ENCODE measurements at places on chromosomes 13 and 19.

- DNase-seq: no peak
Measured at GRCh38 chr13:101868585-101869469, 416.4 kb downstream of the ITGBL1 start.

GRCh38 chr13:36806102-36806501 is 12.9 kb upstream of the RFXAP start:
- DNase-seq: no peak

GRCh38 chr13:51861723-51862300 is at the start of gene CCDC70:
Gene CCDC70 (plus strand): TSS chr13:51861969. CDS start chr13:51865412, 3,443 bp downstream.
- DNase-seq: no peak

GRCh38 chr13:100517135-100517534 is 71.5 kb downstream of the GGACT start:
- DNase-seq: no peak

DNA sequence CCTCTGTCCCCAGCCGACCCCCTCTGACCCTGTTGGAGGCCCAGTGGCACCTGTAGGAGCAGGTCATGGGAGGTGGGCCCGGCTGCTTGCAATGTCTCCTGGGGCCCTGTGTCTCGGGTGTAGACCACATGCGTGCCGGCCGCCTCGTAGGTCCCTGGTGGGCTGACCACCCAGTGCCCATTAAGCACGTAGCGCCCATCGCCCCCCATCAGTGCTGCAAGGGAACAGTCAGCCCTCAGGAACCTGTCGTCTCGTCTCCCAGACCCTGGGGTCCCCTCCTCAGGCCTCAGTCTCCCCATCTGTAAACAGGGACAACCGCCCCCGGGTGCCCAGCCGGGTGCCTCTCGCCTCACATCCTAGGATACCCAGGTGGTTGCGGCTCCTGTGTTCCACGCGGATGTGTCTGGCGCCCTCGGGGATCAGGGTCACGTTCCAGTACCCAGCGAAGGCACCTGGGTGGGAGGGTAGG is 5.6 kb downstream of the ADAMTSL5 start:
- DNase-seq: no peak

GRCh38 chr13:38395497-38395788 is 45.8 kb downstream of the UFM1 start:
- DNase-seq: no peak

DNA sequence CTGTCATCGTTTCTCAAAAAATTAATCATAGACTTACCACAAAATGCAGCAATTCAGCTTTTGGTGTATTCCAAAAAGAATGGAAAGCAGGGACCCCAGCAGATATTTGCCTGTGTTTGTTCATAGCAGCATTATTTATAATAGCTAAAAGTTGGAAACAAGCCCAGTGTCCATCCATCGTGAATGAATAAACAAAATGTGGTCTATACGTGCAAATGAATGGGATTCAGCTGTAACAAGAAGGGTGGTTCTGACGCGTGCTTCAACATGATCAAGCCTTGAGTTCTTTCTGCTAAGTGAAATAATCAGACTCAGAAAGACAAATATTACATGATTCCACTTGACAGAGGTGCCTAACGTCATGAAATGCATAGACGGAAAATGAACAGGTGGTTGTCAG is 36.4 kb downstream of the PSG11 start:
- no peak for DNase-seq

GRCh38 chr19:3407556-3408516 is 41.5 kb downstream of the NFIC start:
- no peak for DNase-seq

GRCh38 chr19:47694466-47695273 is 18.6 kb upstream of the EHD2 start:
- no peak for DNase-seq
